ENCODE measurements at places on chromosomes 5 and 9.

DNA sequence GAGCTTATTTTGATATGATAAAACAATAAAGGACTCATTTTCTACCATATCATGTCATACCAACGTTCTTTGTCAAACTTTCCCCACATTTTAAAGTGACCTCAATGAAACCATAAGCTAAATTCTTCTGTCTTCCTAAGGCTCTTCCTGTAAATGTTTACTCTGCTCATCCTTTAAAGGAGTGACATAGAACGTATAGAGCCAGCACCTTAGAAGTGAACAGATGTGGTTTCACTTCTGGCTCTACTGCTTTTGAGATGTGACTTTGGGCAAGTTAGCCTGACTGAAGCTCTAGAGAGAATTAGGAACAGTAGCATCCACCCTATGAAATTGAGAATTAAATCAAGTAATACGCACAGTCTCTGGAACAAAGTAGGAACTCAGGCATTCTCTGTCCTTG is 24.1 kb downstream of the SAR1B start:
- no peak for DNase-seq

DNA sequence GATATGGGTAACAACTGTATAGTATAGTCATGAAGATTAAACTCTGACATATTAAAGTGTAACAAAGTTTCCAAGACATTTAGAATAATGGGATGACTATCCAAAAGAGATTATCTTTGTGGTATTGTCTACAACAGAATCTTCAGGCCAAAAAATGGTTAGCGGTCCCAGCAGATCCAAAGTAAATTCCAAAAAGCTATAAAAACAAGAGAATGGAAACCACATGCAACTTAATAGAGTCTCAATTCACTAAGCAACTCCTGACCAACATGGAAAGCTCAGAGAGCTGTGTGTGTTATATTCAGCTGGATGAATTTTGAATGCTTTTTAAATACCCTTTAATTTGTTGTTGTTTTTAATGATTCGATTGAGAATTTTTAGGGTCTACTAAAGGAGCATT is 688.2 kb downstream of the CETN3 start:
- no peak for DNase-seq

GRCh38 chr9:4082948-4083347 is 216.9 kb downstream of the GLIS3 start:
- no peak for DNase-seq

DNA sequence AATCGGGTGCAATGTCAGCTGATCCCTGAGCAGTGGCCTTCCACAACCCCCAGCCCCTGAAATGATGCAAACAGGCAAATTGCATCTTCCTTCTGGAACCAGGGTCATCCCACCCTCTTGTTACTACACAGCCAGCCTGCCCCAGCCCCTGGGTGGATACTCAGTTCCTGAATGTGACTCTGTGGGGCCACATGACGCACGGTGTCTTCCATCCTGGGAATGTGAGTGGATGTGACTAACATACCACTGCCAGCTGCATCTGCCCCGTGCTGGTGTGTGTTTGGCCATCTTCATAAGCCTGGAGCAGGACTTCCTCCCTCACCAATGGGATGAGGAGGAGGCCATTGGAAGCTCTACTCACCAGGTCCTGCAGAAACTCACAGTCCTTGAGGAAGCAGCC is 257.9 kb upstream of the ADAMTS16 start:
- DNase-seq = no peak

DNA sequence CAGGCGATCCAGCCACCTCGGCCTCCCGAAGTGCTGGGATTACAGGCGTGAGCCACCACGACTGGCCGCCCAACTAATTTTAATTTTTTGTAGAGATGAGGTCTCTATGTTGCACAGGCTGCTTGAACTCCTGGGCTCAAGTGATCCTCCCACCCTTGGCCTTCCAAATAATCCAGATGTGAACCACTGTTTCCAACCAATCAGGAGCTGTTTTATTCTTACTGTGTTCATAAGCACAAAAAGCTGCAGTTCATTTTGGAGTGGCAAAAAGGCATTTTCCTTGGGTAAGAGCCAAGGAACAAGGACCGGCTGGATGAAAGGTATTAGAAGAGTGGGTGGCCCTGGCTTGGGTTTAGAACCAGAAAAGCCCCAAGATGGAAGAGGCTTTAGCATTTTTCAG is 5.2 kb upstream of the SLC27A4 start:
- DNase-seq = no peak

DNA sequence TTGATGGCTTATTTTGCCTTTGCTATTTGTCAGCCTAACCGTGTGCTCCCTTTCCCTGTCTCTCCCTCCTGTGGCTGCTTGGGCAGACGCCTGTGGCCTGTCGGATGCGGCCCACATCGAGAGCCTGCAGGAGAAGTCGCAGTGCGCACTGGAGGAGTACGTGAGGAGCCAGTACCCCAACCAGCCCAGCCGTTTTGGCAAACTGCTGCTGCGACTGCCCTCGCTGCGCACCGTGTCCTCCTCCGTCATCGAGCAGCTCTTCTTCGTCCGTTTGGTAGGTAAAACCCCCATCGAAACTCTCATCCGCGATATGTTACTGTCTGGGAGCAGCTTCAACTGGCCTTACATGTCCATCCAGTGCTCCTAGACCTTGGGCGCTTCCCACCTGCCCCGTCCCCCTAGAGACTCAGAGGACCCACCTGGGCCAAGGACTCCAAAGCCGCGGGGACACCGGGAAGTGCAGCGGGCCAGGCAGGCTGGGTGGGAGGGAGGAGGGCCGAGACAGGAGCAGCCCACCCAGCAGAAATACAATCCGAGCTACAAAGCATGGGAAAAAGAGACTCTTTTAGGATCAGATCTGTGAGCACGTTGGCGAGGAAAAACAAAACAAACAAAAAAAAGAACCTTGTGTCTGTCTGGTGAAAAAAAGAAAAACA is 10.6 kb downstream of the NR2F1 start:
- DNase-seq = no peak

DNA sequence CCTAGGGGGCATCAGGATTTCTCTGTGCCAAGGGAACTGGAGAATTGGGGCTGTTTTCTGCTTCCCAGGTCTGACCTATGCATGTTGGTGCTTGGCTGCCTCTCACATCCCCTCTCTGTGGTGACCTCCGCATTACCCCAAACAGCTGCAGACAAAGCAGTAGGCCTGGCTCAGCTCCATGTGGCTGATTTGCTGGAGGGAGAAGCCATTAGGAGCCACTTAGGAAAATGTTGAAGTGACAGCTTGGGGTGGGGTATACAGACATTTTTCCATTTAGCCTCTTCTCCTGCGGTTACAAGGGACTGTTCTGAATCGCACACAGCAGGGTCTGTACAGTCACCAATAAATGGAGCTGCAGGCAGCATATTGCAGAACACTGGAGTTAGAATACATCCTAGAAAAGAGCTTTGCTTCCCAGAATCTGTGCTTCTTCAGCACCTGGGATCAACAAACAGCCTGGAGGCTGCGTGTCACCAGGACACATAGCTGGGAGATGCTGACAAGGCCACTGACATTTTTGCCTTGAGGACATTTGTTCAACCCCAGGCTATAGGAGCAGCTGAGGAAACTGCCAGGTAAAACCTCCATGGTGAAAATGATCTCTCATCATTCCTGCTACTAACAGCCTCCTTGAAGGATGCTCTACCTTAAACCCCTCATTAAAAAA is 335.3 kb downstream of the DIRAS2 start:
- DNase-seq = no peak

GRCh38 chr9:24045150-24045549 is 219.1 kb upstream of the ELAVL2 start:
- DNase-seq = no peak

- DNase-seq = no peak
Measured at GRCh38 chr9:125387861-125388524, 126.4 kb downstream of the GAPVD1 start.

- DNase-seq = no peak
Measured at GRCh38 chr5:88676637-88677375, 206.2 kb downstream of the MEF2C start.

- DNase-seq = no peak
Measured at GRCh38 chr5:149518620-149519019, 32.6 kb downstream of the CSNK1A1 start.

- no peak for DNase-seq
Measured at GRCh38 chr5:169474226-169474625, 109.3 kb upstream of the SPDL1 start.

GRCh38 chr9:116592970-116593369 is 94.1 kb upstream of the TRIM32 start:
- DNase-seq = no peak

GRCh38 chr9:118330191-118330986 is 626.2 kb downstream of the TLR4 start:
- DNase-seq = no peak

- no peak for DNase-seq
Measured at GRCh38 chr5:24110004-24110615, 534.7 kb downstream of the CDH10 start.

DNA sequence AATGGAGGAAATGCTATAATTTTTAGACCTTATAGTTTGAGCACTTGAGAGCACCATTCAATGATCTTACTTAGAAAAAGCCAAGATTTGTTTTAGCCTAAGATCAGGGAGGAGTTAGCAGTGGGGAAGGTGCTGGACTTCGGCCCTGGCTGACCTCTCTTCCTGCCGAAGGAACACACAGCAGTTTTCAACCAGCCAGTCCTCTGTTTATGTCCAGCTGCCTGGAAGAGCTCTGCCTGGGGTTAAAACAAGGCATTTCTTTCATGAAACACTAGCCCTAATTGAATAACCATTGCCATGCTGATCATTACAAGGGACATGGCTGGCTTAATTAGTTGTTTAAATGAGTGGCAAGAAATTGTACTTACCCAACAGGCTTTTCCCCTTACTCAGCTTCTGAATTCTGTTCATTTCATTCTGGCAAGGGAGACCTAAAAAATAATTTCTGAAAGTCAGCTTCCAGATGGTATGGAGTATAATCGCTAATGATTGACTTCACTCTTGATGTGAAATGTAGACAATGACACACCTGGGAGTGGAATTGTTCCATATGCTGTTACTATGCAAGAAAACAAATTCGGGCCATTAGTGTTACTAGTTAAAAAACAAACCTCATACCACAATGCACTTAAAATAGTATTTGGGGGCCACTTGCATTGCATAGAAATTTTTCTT is 514.2 kb downstream of the SPOCK1 start:
- no peak for DNase-seq

DNA sequence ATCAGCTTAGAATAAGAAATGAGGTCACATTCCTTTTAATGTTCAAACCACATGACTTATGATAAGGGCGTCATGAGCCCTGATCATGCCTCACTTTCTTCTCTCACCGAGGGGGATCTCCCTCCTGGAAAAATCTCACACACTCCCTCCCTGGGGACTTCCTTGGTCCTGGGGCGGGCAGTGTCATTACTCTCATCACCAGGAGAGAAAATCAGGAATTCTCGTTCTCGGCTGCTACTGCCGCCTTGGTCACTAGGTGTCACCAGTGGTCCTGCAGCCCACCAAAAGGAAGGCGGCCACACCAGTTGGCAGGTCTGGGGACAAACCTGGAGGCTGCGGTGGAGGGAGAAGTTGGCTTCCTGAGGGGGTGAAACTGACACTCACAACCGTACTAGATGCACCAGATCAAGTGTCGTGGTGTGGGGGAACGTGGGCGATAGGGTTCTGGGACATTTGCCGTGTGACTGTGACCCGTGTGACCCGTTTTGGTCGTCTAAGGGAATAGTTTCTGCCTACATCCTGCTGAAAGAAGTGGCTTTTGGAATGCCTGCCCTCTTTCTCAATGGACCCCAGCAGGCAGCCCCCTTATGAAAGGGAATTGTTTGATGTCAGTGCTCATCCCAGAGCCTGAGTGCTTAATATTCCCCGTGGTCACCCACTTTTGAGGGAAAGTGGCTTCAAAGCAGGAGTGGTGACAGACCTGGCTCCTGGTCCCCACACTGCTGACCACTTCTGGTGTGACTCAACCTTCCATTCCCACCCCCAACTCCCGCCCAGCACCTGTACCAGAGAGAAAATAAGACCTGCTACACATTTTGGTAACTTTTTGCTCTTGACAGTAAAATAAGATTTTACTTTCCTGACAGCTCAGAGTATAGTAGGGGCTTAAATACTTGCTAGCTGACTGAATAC is 63.2 kb downstream of the ACER2 start:
- DNase-seq = peak; percentile 48

GRCh38 chr5:997001-997474 is 11.6 kb upstream of the NKD2 start:
- no peak for DNase-seq

GRCh38 chr9:92189782-92190535 is 74.7 kb upstream of the SPTLC1 start:
- no peak for DNase-seq

- peak; percentile 45 for DNase-seq
Measured at GRCh38 chr5:148469501-148469935, 85.8 kb downstream of the FBXO38 start.

GRCh38 chr5:175609526-175609925 is 48.3 kb upstream of the HRH2 start:
- DNase-seq = no peak

- DNase-seq = no peak
Measured at GRCh38 chr9:12194731-12195130, 498.5 kb upstream of the TYRP1 start.

GRCh38 chr5:44454002-44454401 is 64.8 kb upstream of the FGF10 start:
- DNase-seq = no peak

DNA sequence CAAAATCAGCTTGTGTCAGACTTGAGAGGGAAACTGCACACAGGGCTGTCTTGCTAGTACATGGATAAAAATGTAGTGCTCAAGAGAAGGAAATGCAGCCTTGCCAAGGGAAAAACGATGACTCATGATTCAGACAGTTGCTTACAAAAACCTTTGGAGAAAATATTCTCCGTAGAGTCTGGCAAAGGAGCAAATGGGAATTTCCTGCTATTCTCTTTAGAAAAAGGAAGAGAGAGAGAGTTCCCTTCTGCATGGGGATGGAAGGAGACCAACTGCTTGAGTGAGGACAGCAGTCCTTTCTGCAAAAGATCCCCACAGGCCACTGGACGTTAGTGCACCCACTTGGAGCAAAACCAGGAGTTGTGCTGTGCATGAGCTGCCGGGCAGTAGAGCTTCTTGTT is 7.6 kb downstream of the IFNB1 start:
- DNase-seq = peak; percentile 94

DNA sequence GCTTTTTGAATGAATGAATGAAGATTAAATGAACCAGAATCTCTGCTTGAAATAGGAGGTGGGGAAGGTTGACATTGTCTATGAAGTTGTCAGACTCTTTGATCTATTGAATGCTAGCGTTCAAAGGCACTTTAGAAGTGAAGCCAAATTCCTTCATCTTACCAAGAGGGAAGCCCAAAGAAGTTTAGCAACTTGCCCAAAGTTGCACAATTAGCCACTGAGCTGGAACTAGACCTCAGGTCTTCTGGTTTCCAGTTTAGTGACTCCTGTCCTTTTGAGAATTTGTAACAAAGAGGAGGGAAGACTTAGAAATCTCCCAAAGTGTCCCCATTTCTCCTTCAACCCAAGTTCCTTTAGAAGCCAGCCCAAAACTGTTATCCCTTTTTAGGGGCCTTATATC is 20.7 kb upstream of the SLC1A3 start:
- no peak for DNase-seq

- DNase-seq = peak; percentile 25
Measured at GRCh38 chr9:71036501-71036900, 84.9 kb downstream of the TRPM3 start.

DNA sequence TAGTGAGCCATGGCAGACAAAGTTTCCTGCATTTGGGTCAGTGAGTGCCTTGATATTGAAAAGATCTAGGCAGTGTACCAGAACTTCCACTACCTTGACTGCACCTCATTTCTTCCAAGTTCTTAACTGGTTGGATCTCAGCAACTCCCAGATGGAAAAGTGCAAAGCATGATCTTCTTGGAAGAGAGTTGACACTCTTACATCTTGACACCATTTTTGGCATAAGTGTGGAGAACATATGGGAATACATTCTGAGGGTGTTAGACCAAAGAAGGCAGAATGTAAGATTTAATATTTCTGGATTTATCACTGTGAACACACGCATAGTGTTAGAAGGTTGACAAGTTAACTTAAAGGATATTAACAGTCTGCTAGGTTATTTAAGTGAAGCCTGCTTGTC is 555.1 kb upstream of the CTNND2 start:
- no peak for DNase-seq
